ENCODE measurements at places on chromosomes 7 and 10. TPM values are rescaled to one million over a fixed set of nuclear protein-coding genes. Genes with fewer than 3 reads are reported as not detected.

The CXCL12 gene
- 471 TPM for polyA plus RNA-seq

The SLC18A3 gene
- polyA plus RNA-seq = not detected

The SPDYE2B gene
- 0.39 TPM for polyA plus RNA-seq

The MNX1 gene
- polyA plus RNA-seq = 0.32 TPM

The ORC5 gene
- polyA plus RNA-seq = 25.8 TPM

The PTPN20 gene
- polyA plus RNA-seq = 4.0 TPM

The AGBL3 gene
- 9.0 TPM for polyA plus RNA-seq

The SLC13A1 gene
- 21.4 TPM for polyA plus RNA-seq

The PGAM2 gene
- 0.26 TPM for polyA plus RNA-seq

The MBL2 gene
- not detected for polyA plus RNA-seq

The TMEM270 gene
- polyA plus RNA-seq = not detected

The ZNF425 gene
- polyA plus RNA-seq = 6.7 TPM

The CLDN3 gene
- 1.8 TPM for polyA plus RNA-seq

The ASB10 gene
- polyA plus RNA-seq = not detected

The TAC1 gene
- polyA plus RNA-seq = 2.0 TPM

The HERPUD2 gene
- 42.6 TPM for polyA plus RNA-seq

The ZNF503 gene
- polyA plus RNA-seq = 63.8 TPM

The OR6V1 gene
- not detected for polyA plus RNA-seq

The GRID1 gene
- 5.4 TPM for polyA plus RNA-seq

The LBX1 gene
- not detected for polyA plus RNA-seq

The GPR85 gene
- 1.4 TPM for polyA plus RNA-seq

The SPDYE11 gene
- polyA plus RNA-seq = 0.32 TPM

The CALML5 gene
- not detected for polyA plus RNA-seq

The TAS2R3 gene
- polyA plus RNA-seq = 0.40 TPM

The PRSS58 gene
- not detected for polyA plus RNA-seq

The WDR86 gene
- 34.6 TPM for polyA plus RNA-seq

The PIP gene
- polyA plus RNA-seq = not detected

The LLCFC1 gene
- polyA plus RNA-seq = 0.33 TPM

The SFTPA1 gene
- 0.40 TPM for polyA plus RNA-seq

The LIPK gene
- polyA plus RNA-seq = not detected

The ABCB4 gene
- polyA plus RNA-seq = 2.6 TPM

The PLCE1 gene
- polyA plus RNA-seq = 36.6 TPM

The IGF2BP3 gene
- polyA plus RNA-seq = 69.2 TPM

The TAS2R39 gene
- polyA plus RNA-seq = not detected

The GIMAP5 gene
- polyA plus RNA-seq = 4.1 TPM

The PON3 gene
- 1.8 TPM for polyA plus RNA-seq

The DENND2A gene
- polyA plus RNA-seq = 41.7 TPM

The SMIM30 gene
- polyA plus RNA-seq = 87.3 TPM

The TLX1 gene
- polyA plus RNA-seq = 0.10 TPM

The KLLN gene
- polyA plus RNA-seq = 1.3 TPM

The ELMO1 gene
- 10.5 TPM for polyA plus RNA-seq

The PRKAR2B gene
- polyA plus RNA-seq = 41.8 TPM

The WNT8B gene
- 0.68 TPM for polyA plus RNA-seq

The TMEM196 gene
- polyA plus RNA-seq = 0.52 TPM

The WASHC2C gene
- 42.5 TPM for polyA plus RNA-seq
